HCT116 (cell line): ENCODE measurements at places on chromosomes 5 and 9.

DNA sequence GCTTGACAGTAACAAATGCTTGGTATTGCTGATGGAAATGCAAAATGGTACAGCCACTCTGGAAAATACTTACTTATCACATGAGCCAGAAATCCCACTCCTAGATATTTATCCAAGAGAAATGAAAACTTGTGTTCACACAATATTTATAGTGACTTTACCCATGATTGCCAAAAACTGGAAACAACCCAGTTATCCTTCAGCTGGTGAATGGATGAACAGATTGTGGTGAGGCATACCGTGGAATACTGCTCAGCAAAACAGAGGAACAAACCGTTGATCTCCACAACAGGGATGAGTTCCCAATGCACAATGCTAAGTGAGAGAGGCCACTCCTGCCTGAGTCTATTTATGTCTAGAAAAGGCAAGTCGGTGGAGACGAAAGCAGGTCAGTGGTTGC is 40.5 kb upstream of the LRRC14B start:
- DNase-seq = no peak

- DNase-seq = no peak
These were observed 1.3 kb downstream of the PTCH1 start for GRCh38 chr9:95515272-95516113.

DNA sequence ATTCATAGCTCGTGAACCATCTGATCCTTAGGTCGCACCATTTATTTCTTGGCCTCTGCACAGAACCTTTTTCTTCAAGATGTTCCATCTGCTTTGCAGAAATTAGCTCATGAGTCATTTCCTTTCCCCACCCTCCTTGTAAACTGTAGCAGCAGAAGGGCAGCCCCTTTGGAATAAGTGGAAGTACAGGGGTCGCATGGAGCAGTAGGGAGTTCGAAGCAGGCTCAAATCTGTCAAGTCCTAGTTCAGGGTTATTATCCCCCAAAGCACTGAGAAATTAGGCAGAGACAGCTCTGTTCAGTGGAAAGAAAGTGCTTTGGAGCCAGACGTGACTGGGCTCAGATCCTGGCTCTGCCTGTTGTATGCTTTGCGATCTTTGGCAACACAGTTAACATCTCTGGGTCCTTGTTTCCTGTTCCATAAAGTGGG is 84.2 kb downstream of the SGCD start:
- no peak for DNase-seq

DNA sequence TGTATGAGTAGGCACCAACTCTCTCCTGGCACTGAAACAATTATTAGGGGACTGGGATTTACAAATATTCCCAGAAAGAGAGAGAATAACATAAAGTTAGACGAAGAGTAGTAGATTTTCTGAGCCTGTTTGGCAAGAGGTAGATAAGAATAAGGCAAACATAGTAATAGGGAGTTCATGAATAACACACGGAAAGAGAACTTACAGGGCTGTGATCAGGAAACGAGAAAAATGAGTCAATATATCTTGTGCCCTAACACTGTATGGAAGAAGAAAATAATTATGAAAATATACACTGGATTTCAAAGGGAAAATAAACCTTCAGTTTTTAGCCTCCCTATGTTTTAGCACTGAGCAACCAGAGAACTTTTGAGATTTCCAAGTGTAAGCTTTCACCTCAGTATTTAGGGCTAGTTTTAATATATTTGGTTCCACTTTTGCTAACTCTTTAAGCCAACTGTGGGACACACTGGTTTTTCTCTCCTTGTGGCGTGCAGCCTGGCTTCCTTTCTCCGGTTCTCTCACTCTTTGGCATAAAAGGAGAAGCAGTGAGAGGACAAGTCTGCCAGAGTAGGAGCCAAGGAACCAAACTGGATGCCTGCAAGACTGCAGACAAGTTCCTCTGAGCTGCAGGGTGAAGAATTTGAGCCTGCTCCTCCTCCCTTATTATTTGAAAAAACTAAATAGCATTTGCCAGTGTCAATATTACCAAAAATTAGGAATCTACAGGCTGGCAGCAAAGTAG is 6.6 kb upstream of the KCNN2 start:
- DNase-seq = no peak

DNA sequence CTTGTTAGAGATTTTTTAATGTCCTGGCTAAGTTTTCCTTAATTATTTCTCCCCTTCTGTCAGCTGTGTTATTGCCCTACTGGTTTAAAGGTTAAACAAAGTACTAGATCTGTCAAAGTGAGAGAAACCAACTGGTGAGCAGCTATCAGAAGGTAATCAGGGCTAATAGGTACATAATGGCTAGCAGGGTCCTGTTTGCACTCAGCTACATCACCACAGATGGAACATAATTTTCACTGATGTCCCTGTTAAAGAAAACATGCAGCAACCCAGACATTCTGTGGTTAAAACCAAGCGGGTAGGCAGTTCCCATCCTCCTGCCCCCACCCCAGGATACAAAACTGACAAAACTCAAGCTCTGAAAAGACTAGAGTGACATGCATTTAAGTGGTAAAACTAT is 473.9 kb downstream of the NR2F1-AS1 start:
- no peak for DNase-seq

GRCh38 chr5:96609369-96609768 is 52.8 kb upstream of the CAST start:
- no peak for DNase-seq

DNA sequence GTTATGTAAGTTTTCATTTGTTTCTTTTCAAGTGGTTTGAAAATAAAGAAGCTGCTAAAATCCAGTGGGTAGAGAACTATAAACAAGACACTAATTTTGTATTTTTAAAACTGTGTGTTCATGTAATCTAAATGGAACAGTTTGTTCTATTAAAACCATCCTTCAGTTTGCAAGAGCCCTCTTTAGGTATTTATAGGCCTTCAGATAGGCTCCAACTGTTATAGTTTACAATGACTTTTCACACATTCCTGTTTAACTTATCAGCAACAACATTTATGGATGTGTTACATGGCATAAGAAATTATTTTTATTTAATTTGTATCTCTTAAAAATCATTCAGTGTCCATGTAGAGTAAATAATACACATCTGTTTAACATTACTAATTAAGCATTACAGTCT is 126.7 kb upstream of the SLCO6A1 start:
- DNase-seq = no peak

DNA sequence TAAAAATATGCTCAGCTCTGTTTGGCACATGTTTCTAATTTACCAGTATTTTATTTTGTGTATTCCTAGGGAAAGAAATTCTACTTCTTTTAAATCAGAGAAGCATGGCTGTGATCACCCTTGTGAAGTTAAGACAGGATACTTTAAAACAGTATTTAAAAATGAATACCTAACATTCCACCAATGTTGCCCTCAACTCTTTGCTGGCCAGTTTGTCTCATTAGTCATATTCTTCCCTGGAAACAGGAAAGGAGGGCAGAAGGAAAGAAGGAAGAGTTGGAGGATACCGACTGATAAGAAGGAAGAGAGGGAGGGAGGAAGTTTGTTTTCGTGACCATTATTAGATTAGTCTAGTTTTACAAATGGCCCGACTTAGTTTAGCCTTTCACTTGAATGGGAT is 137.4 kb downstream of the PLK2 start:
- DNase-seq = no peak

DNA sequence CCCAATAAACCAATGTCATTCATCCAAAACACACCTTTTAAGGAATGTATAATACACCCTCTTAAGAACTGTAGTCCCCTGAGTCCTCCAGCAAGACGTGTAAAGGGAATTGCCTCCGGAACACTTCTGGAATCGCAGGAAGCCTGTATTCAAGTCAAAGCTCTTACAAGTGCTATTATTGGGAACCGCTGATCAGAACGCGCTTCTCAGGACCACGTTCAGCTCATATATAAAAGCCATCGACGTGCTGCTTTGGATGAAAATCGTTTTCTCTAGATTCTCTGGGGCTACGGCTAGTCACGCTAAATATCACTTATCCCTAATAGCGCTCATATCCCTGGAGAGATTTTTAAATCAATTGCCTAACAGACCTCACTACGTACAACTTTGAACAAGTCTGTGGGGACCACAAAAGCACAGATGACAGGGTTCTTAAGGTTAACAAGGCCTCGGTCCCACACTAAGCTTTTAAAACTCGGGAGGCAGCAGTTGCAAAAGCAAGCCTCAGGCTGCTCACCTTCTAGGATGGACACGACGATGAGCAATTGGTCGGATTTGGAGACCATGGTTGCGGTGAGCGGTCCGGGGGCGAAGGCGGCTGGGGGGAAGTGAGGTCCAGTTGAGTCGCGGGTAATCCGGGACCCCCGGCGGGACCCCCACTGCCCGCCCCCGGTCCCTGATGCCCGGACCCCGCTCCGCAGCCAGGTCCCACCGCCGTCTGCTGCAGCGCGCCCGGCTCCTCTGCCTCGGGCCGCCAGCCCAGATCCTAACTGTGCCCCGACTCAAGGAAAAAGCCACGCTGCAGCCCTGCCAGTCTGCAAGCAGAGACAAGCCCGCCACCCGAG is 548 bp downstream of the CEP120 start:
- DNase-seq = no peak

DNA sequence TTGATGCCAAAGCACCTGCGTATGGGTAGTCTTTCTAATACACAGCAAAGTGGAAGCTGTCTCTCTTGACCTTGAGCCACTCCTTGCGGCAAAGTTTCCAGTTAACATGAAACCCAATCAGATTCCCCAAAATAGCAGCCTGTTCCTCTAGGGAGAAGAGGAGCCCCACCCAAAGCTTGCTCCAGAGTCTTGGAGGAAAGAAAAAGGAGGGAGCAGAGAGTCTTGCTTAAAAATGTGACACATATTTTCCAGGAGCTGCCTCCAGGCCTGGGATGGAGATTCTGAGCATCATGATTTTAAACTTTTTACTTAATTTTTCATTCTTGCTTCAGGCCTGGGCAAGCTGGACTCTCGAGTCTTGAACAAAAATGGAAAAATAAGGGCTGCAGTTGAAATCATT is 223.5 kb upstream of the TNC start:
- no peak for DNase-seq

DNA sequence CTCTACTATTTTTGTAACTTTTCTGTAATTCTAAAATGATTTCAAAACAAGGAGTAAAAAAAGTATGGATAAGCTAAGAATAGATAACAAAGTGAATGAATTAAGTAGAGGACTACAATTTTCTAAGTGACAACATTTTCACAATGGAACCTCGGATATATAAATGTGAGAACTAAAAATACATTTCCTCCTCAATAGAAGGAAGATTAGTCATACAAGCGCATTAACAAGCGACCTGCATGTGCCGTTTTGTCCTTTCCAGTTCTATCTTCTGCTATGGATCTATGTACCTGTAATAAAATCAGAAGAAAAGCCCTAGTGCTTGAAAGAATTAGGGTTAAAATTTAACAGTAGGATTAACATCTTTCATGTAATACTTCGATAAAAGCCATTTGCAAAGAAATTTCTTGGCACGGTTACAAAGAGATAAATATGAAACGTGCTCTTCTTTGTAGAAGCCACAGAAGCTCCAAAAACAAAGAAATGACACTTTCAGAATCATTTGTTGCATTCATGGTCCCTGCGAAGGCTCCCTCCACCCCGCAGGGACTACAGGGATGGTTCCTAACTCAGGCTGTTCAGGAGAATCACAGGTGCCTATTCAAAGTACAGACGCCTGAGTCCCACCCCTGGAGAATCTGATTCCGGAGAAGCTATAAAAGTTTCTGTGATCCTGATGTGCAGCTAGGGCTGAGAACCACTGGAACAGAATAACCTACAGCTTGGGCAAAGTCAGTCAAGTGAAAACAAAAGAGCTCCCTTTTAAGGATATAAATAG is 216.6 kb upstream of the EFNA5 start:
- no peak for DNase-seq

DNA sequence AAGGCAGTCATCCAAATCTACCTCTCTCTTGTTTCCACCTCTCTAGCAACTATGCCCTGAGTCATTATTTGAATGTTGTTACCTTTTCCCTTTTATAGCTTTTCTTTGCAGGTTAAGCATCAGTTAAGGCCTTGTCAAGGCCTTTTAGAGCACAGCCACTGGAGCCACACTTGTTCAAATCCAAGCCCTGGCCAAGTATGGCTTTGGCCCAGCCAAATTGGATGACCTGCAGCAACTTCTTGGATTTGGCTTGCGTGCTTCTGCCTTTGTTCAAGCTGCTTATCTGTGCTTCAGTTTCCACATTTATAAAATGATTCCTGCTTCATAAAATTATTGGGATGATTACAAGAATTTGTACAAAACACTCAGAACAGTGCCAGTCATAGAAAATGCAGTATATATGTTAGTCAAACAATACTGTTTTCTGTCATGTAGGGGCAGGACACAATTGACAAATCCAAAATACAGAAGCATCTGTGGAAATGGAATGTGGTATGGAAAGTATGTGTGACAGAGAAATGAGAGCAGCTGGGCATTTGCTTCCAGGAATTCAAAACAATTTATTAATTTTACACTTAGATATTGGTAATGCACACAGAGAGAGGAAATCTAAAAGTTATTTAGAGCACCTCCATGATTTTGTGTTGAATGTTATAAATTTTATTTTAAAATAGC is 17.9 kb upstream of the RLN1 start:
- DNase-seq = no peak

GRCh38 chr9:121059998-121060636 is 10.0 kb upstream of the C5 start:
- peak; percentile 64 for DNase-seq

DNA sequence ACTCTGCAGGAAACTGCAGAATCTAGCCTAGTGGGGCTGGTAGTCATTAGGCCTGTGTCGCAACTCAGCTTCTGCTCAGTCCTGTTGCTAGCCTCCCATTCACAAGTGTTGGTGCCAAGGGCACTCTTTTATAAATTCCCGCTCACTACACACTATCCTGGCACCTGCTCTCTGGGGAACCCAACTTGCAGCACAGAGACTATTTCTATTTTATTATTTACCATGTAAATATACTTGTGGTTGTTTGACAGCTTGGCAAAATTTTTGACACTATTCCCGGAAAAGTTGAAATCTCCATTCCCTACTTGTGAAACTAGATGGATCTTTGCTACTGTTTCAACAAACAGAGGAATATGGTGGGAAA is 20.4 kb upstream of the SMC2 start:
- no peak for DNase-seq

DNA sequence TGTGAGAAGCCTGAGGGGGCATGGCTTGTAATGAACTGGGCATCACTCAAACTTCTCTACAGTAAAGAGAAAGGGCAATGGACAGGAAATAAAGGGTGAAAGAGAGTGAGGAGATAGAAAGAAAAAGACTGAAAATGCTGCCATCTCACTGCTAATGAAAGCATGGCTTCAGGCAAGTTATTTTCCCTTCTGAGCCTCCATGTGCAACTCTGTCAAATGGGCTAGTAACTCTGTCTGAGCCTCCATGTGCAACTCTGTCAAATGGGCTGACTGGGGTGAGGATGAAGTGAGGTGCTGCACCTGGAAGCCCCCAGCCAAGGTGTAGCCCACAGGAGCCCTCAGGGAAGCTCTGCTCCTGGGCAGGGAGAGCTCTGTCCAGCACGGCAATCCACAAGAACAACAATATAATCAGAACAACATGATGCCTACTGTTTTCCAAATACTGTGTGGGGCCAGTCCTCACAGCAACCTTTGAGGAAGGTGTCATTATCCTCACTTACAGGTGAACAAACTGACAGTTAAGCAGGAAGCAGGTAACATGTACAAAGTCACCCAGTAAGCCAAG is 73.8 kb upstream of the XPA start:
- DNase-seq = no peak
